C1 segment of cervical spinal cord (tissue), 14 donors: ENCODE measurements at places on chromosomes 2 and 18.

DNA sequence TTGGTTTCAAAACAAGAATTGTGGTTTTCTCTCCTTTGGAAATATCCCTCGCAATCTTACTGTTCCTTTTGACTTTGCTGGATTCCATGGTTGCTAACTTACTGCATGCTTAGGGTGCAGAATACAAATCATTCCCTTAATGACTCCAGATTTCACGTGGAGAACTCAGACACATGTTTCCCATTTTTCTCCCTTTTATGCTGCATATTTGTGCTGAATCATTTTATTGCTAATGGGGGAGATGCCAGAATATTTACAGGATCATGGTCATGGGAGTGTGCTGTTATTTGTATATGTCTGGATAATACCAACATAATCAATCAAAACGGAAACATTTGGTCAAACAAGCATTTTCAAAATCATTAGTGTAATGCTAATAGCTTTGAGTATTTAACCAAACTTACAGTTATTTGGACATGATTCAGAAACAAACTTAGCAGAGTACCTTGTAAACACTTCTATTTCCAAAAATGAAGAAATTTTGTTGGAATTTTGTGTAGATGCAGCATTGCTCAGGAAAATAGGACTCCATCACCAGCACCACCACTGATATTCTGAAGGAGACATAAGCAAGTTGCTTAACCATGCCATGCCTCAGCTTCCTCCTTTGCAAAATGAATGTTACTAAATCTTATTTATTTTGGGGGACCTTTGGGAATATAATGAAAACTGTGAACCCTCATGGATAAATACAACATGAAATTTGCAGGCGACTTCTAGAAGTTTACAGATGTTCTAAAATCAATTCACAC, 122.5 kb upstream of the RND3 start:
- no peak for DNase-seq

DNA sequence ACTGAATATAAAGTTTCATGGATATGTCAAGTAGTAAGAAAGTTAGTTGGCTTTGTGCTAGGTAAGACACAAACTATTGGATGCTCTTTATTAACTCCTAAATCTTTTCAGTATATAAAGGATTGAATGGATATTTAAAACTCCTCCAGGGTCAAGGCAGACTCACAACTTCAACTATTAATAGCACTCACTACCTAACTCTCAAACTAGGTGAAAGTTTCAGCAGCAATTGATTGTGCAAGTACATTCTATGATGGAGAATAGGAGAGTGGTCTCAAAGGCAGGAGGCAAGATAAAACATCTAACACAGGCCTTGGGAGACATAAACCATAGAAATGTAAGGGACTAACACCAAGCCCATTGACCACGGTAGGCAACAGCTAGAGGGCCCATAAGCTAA, 328.9 kb upstream of the CHAC2 start:
- DNase-seq, result no peak

GRCh38 chr2:231134910-231135655, 10.2 kb upstream of the HTR2B start:
- DNase-seq, result no peak

- DNase-seq, result no peak
Measured at GRCh38 chr2:204027091-204027490, 90.5 kb downstream of the ICOS start.

GRCh38 chr2:26359886-26360473, 13.4 kb upstream of the ADGRF3 start:
- DNase-seq, result no peak

DNA sequence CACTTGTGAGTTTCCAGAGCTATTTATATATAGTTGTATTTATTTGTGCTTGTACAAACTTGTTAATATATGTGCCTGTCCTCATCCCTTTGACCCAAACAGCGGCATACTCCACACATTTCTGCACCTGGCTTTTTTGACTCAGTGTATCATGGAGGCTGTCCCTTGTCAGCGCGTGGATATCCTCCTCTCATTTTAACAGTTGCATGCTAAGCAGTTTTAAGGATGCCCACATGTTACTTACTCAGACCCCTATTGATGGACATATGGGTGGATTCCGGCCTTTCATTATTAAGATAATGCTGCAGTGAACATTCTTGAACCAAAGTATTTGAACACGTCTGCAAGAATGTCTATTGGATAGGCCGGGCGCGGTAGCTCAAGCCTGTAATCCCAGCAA, 655 bp upstream of the MREG start:
- DNase-seq, result no peak

GRCh38 chr2:112688086-112688880, 32.5 kb upstream of the NT5DC4 start:
- DNase-seq, result no peak

GRCh38 chr2:25056098-25056821, 14.4 kb downstream of the EFR3B start:
- DNase-seq, result no peak

GRCh38 chr2:27441958-27442919, at the start of gene KRTCAP3:
Gene KRTCAP3 (plus strand): TSS chr2:27442381. CDS start chr2:27442413, 32 bp downstream.
- DNase-seq, result no peak

- no peak for DNase-seq
Measured at GRCh38 chr18:59477849-59478248, 118.8 kb upstream of the LMAN1 start.

DNA sequence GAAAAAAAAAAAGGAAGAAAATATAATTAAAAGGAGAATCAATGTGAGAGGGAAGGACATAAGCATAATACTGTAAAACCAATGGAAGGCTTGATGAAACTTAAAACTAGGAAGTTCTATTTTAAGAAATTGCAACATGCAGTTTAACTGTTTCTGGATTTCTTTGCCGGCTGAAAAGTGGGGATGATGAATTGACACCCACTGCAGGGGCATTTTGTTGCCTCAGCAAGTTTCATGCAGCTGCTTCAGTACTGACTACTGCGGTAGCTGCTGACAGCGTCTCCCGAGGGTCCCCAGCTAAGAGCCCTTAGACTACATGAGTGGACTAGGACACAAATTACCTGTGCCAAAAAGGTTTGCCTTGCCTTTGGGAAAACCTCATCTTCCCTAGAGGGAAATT, 69.2 kb downstream of the B3GNT2 start:
- no peak for DNase-seq
